Activated CD8-positive, alpha-beta memory T cell treated with anti-CD3 and anti-CD28 coated beads, Interleukin-2, amount 10 ng/mL, durations not matched to agents 7 days and 5 days (primary cell): ENCODE measurements at places on chromosomes 12 and 14.

GRCh38 chr14:105476831-105477659, 2.4 kb downstream of the CRIP2 start:
- DNase-seq = no peak

DNA sequence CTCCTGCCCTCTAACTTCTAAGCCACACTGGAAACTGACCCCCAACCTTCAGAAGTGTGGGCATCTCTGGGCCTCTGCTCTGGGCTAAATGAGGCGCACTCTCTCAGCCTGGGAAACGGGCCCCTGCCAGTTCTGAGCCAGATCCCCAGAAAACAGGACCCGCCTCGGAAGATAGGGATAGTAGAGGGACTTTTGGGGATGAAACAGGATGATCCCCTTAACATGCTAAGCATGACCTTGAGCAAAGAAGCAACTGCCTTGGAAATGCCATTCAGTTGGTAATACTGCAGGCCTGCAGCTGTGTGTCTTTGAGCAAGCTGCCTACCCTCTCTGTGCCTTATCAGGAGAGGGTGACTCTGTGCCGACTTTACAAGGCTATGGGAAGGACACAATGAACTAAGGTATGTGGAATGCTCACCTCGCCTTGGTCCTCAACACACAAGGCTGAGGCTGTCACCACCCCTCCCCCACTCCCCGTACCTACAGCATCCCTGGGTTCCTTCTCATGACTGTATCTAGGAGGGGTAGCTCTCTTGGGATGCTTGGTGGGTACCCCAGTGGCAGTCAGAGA, 54.0 kb downstream of the NCOR2 start:
- DNase-seq = no peak

DNA sequence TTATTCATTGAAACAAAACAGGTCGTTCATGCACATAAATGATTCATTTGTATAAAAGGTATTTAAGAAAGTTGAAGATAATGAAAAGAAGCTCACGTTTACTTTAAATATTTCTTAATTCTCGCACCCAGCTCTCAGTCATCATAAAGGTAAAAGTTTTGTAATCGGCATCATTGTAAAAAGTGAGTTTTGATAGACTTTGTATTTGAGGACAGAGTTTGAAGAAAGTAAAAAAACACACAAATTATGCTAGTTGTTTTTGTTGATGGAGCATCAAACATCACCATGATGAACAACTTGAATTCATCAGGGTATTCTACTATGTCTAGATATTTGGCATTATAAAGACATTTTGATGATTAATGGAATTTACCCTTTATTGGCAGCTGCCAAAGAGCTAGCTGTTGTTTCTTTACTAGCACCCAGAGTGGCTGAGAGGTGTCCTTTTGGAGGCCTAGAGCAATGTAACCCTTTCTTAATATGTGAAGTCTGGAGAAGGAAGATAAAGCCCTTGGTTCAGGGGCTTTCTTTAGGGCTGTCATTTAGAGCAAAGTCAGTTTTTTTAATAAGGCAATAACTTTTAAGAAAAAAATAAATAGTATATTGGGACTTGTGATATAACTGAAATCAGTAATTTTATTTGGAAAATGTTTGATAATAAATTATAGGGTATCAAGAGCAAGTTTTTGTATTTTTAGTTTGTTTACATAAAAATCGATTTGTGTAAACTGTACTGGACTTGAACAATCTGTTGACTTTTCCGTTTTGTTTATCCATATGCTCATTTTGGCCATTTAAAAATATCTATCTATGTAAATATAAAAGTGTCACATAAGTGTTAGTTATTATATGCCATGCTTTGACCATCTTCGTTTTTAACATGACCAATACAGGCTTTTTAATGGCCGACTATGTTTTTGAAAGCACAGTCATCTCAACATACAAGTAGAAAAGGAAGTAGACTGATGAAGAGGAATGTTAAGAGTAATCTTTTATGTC, 7.4 kb downstream of the GLRX5 start:
- no peak for DNase-seq

GRCh38 chr12:63844391-63845341, at the start of gene SRGAP1:
TSS of gene SRGAP1 (plus strand) at chr12:63844700. CDS start at chr12:63844817, 117 bp downstream.
- no peak for DNase-seq

DNA sequence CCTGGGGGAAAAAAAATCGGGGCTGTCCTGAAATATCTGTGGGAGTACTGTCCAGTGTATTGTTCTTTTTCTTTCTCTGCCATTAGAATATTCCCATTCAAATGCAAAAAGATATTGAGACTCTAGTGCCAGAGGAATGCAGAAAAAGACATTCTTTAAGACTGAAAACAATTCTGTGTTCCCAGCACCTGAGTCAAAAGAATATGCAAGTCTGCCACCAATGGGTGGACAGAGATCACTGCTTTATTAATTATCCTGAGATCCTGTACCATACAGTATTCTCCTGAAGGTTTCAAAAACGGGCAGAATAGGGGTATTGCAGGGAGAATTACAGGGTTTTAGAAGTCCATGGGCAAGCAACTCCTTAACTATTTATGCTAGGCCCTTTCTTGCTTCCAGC, 361.8 kb downstream of the C12orf50 start:
- no peak for DNase-seq

DNA sequence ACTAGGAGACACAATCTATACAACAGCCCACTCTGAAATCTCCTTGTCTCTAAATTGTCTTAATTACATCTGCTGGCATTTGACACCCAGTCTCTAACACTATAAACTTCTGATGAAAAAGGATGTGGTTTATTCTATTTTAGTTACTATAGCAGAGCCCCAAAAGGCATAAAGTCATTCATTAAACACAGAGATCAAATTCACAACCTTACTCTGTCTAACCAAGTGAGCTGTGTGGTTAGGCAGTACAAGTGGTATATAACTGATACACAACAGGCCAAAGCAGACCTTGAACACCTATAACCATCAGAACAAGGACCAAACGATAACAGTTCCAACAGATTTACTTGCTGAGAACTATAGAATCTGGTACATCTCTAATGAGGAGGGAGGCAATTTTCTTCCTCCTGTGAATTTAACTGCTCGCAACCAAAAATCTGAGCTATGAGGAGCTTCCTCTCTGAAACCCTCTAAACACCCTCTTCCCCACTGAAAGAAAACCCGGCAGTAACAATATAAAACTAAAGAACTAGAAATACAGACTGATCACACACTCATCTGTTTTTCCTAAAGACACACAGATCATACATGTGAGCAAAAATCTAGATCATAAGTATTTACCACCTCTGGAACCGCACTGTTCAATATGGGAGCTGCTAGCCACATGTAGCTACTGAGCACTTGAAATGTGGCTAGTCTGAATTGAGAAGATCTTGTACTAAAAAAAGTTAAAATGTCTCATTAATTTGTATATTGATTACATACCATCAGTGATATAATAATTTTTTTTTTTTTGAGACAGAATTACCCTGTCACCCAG, 17.7 kb downstream of the SPPL3 start:
- DNase-seq = no peak

GRCh38 chr12:52909331-52909730, 4.5 kb upstream of the KRT8 start:
- DNase-seq = no peak

DNA sequence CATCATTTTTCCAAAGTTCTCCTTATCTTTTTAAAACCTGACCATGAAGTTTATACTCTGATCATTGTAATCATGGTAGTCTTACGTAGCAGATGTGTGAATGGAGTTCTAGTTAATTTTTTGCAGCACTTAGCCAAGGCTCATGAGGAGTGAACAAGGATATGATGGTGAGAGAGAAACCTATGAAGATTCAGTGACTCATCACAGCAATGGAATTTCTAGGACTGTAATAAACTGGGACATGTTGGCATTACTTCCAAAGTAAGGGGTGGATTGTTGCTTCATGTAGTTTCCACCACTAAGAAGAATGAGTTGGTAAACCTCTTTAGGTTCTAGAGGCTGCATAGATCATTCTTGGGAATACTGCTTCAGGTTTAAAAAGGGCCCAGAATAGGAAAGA, 102.7 kb downstream of the LRRIQ1 start:
- DNase-seq = no peak

GRCh38 chr12:11833174-11833895, 183.9 kb downstream of the ETV6 start:
- DNase-seq = no peak

DNA sequence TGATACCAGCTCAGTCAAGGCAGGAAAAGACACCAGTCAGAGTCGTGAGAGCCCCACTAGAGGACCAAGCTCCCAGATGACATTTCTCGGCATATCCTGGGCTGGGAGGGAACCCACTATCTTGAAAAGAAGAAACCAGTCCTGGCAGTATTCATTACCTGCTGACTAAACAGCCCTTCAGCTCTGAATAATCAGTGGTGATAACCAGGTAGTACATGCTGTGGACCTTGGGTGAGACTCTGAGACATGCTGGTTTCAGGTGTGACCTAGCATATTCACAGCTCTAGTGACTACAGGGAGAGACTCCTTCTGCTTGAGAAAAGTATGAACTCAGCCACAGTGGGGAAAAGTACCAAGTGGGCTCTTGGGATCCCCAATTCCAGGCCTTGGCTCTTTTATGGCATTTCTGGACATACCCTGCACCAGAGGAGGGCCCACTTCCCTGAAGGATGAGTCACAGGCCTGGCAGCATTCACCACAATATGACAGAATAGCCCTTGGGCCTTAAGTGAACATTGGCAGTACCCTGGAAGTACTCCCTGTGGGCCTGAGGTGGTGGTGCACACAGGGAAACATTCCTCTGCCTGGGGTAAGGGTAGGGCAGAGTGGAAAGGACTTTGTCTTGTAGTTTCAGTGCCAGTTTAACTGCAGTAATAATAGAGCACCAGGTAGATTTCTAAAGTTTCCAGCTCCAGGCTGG, 82.6 kb upstream of the SLC38A4 start:
- no peak for DNase-seq

DNA sequence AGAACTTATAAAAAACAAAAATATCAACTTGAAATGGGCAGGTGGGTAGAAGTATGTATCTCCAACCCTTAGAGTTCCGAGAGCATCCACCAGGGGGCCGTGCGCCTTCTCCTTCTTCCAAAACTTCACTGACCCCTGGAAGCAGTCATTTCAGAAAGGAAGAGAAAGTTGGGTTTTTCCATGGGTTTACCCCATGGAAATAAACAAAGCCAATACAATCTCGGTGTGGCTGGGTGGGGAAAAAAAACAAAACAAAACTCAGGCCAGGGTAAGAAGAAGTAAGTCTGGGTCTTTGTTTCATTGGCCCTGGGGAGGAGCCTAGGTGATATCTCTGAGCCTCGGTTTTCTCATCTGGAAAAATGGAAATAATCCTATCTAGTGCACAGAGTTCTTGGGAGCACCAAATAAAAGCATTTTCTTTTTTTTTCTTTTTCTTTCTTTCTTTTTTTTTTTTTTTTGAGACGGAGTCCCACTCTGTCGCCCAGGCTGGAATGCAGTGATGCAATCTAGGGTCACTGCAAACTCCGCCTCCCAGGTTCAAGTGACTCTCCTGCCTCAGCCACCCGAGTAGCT, 33.6 kb upstream of the HNF1A start:
- DNase-seq = peak; percentile 71

DNA sequence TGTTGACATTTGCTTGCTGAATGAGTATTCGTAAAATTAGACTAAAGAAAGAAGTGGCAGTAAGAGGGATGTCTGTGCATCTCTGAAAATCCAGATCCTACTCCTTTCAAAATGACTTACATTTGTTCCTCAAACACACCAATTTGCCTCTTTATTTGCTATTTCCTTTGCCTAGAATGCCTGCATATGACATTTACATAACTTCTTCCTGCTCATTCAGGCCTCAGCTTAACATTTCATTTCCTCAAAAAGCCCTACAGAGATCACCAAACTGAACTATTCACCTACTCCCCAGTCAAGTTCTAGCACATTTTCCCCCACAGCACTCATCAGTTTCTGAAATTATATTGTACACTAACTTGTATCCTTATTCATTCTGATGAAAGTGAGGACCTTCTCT, 907.2 kb downstream of the LRFN5 start:
- no peak for DNase-seq
